Erythroblast (primary cell): ENCODE measurements at places on chromosomes 2 and 18.

- no peak for DNase-seq
Measured at GRCh38 chr18:29556070-29556469, 1379.1 kb upstream of the CDH2 start.

GRCh38 chr2:207481924-207482323, 47.8 kb upstream of the CREB1 start:
- DNase-seq: no peak

GRCh38 chr18:3139406-3139805, 80.4 kb downstream of the MYOM1 start:
- DNase-seq: no peak

DNA sequence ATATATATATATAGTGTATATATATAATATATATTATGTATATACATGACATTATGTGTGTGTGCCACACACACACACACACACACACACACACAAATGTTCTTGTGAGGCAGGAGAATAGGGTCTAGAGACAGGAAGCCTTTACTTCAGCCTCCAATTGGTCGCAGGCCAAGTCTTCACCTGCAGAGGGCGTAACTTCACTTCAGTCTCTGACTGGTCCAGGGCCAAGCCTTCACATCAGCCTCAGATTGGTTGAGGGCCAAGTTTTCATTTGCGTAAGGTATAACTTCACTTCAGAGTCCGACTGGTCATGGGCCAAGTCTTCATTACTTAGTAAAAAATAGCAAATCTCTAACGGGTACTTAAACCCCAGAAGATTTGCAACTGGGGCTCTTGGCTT, 13.2 kb upstream of the SS18 start:
- peak; percentile 71 for DNase-seq

- DNase-seq: no peak
Measured at GRCh38 chr18:79523206-79523735, 127.5 kb downstream of the NFATC1 start.

GRCh38 chr18:785242-785641, 26.8 kb downstream of the YES1 start:
- DNase-seq: no peak

GRCh38 chr2:221106241-221106640, 465.9 kb downstream of the EPHA4 start:
- no peak for DNase-seq

DNA sequence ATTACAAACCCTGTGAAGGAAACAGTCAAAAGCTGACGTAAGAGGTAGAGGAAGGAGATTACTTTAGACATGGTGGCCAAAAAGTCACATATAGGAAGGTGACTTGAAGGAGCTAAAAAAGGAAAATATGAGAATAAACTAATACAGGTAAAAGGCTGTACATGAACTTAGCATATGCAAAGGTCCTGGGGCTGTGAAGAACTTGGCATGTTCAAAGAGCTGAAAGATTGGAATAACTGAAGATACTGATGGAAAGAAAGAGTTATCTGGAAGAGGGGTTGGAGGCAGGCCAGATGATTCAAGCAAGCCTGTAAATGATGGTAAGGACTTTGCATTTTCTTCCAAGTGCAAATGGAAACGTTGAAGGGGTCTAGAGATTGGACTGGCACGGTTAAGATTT, 13.2 kb downstream of the IL36A start:
- DNase-seq: no peak

DNA sequence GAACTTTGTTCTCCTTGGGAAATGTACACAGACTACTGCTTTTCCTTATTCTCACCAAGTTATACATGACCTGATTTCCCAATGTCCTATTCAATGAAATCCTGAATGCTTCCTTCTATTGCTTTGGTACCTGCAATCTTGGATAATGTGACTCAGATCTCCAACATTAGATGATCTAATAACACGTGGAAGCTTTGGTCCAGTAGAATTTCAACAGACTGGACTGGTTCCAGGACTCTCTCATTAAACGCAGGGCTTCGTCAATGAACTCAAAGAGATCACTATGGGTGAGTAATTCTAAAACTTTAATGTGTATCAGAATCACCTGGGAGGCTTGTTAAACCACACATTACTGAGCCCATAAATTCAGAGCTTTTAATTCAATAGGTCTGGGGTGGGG, 413.6 kb upstream of the KCNH7 start:
- no peak for DNase-seq

DNA sequence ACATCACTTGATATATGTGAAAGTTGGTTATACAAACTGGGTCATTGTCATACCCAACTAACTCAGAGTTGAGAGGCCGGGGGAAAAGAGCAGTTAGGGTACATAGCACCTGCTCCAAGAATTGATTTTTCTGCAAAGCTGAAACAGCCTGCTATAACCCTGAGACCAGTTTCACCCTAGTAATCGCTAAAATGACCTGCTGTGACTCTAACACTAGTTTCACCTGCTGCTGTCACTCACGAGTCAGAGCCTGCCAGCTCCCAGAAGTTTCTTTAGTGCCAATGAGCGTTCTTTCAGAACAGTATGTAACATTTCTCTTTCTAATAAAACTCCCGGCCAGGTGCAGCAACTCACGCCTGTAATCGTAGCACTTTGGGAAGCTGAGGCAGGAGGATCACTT, 28.0 kb downstream of the SRSF7 start:
- DNase-seq: no peak

GRCh38 chr2:20052229-20052851, 912 bp upstream of the LAPTM4A start:
- DNase-seq: no peak

DNA sequence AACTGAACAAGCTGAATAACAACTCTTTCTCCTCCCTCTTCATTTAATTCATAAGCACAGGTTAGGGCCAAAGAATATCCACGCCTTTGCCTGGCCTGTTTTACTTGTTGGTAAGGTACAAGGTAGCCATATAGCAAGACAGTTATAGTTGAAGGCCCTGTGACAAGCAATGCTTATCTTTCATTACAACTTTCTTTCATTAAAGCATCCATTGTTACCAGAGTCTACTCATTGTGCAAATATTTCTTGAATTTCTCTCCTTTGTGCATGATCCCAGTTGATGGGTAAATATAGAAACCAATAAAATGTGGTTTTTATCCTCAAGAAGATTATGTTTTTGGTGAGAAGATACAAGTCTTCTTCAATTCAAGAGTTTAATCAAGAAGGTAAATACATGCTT, 140.2 kb downstream of the UBE2E3 start:
- DNase-seq: no peak

DNA sequence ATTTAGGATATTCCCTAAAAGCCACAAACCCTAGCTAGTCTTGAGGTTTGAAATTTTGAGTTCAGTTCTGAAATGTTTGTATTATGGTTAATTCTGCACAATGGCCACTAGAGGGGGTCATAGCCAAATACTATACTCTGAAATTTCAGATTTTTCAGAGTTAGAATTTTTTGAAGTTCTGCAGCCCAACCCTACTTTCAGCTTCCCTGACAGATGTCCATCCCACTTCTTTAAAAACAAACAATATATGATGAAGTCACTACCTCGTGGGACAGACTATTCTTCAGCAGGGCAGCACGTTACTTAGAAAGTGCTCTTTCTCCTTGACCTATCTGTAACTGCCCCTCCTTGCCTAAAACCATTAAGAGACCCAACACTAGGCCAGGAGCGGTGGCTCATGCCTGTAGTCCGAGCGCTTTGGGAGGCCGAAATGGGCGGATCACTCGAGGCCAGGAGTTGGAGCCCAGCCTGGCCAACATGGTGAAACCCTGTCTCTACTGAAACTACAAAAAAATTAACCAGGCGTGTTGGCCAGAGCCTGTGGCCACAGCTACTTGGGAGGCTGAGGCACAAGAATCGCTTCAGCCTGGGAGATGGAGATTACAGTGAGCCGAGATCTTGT, 48.2 kb upstream of the PAPOLG start:
- DNase-seq: peak; percentile 27

DNA sequence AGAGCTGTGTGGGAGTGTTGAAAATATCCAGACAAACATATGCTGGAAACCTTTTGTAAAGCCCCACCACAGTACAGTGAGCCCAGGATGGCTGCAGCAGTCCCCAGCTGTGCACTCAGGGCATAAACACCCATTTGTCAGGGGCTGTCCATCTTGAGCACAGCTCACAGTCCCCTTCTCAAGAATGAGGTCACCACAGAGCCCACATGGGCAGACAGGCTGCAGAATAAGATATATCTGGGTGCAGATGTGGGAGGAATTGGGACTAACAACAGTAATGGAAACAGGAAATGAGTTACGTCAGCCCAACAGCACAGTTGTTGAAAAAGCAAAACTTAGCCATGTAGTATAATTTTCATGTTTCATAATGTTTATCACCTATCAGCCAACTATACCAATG, 219.6 kb downstream of the ETAA1 start:
- DNase-seq: no peak

- DNase-seq: no peak
Measured at GRCh38 chr2:196697825-196698224, 58.3 kb downstream of the CCDC150 start.

GRCh38 chr2:112317303-112318158, 42.1 kb downstream of the ZC3H6 start:
- no peak for DNase-seq

GRCh38 chr2:169107645-169108044, 38.3 kb downstream of the DHRS9 start:
- no peak for DNase-seq

DNA sequence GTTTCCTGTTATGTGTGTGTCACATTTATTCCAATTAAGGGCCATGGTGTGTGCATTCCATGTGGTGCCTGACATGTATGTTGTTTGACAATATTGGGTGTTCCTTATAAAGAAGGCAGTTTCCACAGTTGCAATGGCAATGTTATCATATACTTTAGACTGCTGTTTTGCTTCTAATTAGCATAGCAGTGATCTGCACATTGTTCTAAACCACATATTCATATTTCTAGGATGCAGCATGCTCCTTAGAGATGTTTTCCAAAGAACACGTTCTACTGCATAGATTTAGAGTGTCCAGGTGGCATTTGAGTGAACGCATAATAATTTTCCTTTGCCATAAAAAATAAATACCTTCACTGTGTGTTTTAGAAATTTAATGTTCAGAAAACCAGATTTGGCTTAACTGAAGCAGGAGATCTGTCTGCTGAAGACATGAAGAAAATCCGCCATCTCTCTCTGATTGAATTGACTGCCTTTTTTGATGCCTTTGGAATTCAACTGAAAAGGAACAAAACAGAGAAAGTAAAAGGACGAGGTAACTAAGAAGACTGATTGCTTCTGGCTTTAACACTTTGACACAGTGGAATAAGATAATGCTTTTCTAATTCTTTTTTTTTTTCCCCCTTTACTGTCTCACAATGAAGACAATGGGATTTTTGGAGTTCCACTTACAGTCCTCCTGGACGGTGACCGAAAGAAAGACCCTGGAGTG, 143.7 kb downstream of the ARHGAP28 start:
- no peak for DNase-seq

DNA sequence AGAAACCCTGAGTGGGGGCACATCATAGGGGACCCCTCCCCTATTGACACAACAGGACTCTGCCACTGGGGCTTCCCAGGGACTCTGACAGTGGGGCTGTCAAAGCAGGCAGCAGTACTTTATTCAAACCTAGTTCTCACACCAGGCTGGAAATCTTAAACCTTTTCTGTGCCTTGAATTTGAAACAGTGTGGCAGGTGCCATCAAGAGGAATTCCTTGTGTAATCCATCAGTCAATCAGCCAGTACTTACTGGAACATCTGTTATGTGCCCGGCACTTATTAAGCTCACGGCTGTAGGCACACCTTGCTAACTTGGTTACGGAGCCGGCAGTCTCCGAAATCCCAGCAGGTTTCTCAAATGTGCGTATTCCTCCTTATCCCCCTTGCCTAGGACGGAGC, 12.0 kb downstream of the GLI2 start:
- no peak for DNase-seq

GRCh38 chr2:78541451-78542267, 483.8 kb upstream of the REG3G start:
- DNase-seq: no peak

- DNase-seq: no peak
Measured at GRCh38 chr2:1482981-1483380, 69.7 kb downstream of the TPO start.

DNA sequence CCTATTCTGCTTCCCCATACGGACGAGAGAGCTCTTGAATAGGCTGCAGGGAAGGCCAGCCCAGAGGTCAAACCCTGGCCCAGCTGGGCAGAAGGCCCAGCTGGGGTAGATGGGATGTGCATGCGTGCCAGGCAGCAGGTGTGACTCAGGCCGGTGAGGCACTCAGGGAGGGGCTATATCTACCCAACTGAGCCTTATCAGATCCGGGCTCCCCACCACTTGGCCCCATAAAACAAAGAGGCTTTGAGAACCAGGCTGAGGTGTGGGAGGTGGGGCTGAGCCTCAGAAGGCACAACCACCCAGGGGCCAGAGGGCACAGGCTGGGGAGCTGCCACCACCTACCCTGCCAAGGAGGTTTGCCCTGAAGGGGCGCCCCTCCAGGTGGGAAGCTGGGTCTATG, 8.0 kb upstream of the CFAP65 start:
- DNase-seq: no peak

DNA sequence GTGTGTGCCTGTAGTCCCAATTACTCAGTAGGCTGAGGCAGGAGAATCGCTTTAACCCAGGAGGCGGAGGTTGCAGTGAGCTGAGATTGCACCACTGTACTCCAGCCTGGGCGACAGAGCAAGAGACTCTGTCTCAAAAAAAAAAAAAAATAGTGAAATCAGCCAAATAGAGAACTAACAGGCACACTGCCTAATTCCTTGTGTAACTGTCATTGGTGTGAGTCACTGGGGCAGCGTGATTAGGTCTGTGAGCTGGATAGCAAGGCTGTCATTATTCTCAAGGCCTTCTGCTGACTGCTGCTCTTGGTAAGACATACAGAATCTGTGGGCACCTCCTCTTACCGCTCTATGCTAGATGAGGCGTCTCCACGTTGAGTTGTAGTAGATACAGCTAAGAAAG, 270.3 kb downstream of the NEDD4L start:
- peak; percentile 9 for DNase-seq

DNA sequence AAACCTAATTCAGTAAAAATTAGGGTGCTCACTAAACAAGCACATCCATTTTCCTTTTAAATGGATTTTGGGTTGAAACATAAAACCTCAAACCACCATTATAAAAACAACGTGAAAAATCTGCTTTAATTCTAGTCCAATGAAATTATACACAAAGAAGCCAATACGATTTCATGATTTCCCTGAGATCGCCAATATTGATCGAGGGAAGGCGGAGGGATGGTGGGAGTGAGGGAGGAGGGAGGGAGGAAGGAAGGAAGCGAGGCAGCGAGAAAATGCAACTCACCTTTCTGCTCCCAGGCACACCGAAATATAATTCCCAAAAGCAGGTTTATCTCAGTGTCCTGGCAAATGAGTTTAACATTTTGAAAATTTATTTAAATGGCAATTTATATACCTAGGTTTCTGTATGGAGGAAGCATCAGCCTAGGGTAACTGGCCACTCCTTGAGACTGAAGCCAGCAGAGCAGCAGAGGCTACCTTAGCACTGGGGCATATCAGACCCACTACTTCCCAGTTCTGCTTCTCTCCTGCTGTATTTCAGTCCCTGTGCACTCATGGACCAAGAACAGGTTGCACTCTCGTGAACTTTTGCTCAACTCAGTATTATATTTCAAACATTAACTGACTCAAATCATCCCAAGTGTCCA, 2.3 kb upstream of the ONECUT2 start:
- no peak for DNase-seq

GRCh38 chr18:50700245-50701165, 119.3 kb downstream of the MRO start:
- no peak for DNase-seq

- no peak for DNase-seq
Measured at GRCh38 chr2:119205001-119205706, 18.5 kb upstream of the STEAP3 start.

- no peak for DNase-seq
Measured at GRCh38 chr2:10564876-10565445, 116.8 kb upstream of the ODC1 start.

- no peak for DNase-seq
Measured at GRCh38 chr2:239607517-239608191, 206.8 kb upstream of the HDAC4 start.
